ENCODE measurements at places on chromosomes 16 and 17.

DNA sequence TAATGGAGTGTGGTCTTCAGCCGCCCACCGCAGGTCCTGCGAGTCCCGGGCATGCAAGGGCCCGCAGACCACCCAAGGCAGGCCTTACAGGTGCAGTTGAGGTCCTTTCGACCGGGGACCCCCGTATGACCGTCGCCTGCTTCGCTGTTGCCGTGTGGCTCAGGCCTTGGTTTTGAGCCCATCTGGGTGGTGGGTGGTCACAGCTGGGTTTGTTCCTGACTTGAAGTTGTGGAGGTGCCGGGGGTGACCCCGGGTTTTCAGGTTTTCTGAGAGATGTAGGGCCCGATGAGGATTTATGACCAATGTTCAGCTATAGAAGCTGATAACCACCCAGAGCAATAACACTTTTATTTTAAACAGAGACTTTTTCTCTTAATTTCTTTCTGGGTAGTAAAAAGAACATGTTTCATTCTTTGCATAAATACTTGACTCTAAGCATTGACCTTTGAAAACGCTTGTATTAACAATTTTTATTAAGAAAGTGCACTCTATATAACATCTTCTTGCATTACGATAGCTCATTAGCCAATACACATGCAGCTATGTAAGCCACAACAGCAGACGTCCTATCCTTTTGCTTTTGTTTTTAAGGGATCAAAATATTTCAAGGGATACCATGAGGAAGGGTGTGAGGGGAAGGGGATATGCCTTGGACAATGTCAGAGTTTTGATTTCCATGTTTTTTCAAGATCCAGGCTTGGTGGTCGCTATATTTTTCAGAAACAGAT lies 1.9 kb downstream of the FOXL1 start:
- no peak for DNase-seq

- DNase-seq: peak; percentile 96
These were observed 28.6 kb upstream of the WSB1 start for GRCh38 chr17:27265333-27265732.

DNA sequence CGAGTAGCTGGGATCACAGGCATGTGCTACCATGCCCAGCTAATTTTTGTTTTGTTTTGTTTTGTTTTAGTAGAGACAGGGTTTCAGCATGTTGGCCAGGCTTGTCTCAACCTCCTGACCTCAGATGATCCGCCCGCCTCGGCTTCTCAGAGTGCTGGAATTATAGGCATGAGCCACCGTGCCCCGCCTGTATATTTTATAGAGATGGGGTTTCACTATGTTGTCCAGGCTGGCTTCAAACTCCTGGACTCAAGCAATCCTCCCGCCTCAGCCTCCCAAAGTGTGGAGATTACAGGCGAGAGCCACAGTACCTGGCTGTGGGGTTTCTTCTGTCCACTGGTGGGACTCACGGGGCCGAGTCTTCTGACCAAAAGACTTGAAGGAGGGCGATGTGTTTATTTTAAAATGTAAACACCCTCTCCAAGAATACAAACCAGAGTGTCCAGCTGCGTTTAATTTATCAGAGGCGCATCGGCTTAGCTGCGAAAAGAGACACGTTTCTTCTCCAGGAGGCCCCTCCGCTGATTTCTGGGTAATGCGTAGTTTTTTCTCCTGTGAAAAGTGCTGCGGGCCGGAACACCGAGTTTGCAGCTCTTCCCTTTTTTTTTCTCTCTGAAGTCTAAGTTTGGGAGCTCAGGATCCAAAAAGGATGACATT lies 86.9 kb upstream of the CIBAR2 start:
- no peak for DNase-seq

DNA sequence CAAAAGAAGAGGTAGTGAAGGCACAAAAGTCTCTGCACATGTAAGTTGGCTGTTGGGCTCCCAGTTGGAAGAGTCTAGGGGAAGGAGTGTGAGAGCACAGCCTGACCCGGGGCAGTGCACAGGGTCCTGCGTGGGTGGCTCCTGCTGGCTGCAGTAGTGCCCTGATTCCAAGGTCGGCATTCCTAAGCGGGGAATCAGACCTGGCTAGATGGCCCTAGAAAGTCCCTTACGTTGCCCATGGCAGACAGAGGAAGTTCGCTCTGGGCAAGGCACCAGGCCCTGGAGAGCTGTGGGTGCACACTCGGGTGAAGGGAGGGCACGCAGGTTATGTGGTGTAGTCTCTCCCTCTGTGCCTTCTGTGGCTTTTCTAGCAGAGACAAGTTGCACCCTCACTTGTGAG lies 22.8 kb upstream of the SLC5A11 start:
- no peak for DNase-seq

DNA sequence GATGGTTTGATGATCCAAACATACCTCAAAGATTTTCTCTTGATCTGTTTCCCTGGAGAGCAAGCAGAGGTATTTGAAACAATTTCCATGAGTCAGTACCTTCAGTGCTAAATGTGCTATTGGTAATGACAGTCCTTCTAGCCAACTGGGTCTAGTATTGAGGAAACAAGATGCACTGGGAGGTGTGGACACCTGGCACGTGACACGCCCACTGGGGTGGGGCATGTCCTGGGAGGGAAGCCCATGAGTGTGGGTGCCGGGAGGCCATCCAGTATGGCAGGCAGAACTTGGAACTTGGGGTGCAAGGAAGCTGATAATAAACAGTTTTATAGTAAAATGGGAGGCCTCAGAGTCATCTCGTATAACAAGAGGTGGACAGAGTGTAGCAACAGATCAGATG lies 17.9 kb upstream of the AKAP1 start:
- no peak for DNase-seq

- DNase-seq: no peak
These were observed 49.1 kb downstream of the ADCY7 start for GRCh38 chr16:50315346-50315997.

GRCh38 chr16:29883987-29884386 lies 15.4 kb downstream of the SEZ6L2 start:
- DNase-seq: no peak

- DNase-seq: no peak
These were observed 99.4 kb upstream of the MYOCD start for GRCh38 chr17:12566291-12566690.

DNA sequence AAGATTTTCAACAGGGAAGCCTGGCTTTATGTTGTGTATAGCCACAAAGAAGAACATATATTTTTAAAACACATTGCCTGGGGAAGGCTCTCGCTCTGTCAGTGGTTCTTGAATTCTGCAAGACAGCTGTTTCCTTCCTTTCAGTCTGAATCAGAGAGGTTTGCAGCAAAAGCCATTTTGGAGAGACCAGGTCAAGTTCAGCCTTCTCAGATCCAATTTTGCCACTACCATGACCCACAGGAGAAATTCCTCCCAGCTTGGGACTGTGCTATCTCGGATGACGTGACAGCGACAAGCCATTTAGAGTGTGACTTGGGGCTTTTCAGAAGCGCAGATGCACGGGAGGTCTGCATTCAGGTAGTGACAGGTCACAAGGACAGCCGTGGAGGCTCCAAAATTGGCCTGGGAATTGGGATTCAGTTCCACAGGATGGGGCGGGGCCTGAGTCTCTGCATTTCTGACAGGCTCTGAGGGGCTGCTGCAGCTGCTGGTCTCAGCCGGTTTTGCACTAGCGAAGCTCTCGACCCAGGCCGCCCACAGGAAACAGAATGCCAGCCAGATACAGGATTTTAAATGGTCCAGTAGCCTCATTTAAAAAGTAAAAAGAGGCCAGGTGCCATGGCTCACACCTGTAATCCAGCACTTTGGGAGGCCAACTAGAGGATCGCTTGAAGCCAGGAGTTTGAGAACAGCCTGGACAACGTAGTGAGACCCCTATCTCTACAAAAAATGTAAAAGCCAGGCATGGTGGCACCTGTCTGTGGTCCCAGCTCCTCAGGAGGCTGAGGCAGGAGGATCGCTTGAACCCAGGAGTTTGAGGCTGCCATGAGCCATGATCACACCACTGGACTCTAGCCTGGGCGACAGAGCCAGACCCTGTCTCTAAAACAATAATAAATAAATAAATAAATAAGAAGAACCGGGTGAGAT lies 196.6 kb upstream of the CIBAR2 start:
- no peak for DNase-seq

DNA sequence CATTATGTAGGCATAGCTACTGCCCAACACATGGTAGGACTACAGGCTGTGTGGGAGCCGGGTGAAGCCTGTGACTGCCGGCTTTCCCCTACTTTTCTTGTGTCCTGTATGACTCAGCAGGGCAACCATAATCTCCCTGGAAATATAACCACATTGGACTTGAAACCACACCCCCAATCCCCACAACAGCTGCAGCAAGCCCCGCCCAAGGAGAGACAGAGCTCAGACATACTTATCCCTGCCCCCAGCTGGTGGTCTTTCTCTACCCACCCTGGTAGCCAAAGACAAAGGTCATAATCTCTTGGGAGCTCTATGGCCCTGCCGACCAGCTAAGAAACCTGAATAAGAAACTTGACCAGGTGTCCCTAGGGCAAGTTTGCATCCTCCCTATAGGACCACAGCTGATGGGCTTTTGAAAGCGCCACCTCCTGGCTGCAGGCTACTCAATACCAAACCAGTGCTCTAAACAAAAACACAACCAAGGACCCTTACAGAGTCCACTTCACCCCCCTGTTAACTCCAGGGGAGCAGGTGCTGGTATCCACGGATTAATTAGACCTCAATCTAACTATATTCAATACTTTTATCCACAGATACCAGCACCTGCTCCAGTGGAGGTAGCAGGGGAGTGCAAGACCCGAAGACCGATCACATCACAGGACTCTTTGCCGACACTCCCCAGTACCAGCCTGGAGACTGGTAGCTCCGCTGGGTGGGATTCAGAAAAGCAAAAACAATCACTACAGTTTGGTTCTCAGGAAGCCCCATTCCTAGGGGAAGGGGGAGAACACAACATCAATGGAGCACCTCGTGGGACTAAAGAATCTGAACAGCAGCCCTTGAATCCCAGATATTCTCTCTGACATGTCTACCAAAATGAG lies 91.2 kb downstream of the IRX5 start:
- peak; percentile 28 for DNase-seq

GRCh38 chr17:56629531-56630075 lies 36.1 kb downstream of the NOG start:
- DNase-seq: peak; percentile 8

DNA sequence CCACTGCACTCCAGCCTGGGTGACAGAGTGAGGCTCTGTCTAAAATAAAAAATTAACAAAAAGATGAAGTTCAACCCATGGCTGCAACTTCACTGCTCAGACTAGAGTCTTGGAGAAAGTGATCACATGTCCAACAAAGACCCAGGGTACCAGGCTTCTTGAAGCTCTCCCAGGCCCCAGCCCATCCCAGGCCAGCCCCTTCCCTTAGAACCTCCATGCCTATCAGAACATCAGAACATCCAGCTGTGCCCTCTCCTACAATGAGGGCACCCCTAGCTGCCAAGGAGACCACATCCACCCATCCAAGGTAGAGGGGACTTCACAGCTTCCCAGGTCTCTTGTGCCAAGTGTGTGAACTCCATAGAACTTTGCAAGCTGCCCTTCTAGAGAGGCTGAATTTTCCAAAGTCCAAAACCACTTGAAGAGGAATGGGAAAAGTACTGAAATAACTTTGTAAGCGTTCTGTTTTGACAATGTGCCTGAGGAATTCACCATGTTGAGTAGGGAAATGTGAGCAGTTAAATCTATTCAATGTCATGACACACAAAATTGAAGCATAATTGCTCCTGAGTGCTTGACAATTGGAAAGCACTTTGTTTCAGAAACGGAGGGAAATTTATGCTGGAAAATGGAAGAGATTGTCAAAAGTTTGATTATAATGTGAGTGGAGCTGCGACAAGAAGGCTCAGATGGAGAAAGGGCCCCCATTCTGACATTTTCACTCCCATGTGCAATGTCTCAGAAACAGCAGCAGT lies 230.4 kb downstream of the ZNF423 start:
- no peak for DNase-seq

GRCh38 chr17:47834756-47835155 lies 3.3 kb downstream of the LRRC46 start:
- peak; percentile 63 for DNase-seq

- no peak for DNase-seq
These were observed 8.5 kb upstream of the KLHL11 start for GRCh38 chr17:41873559-41874292.

Measured in lung microvascular endothelial cell (primary cell).